Stimulated activated CD8-positive, alpha-beta memory T cell treated with anti-CD3 and anti-CD28 coated beads, Interleukin-15, amount 100 ng/mL, for 24 hours (primary cell): ENCODE measurements at places on chromosomes 2 and 18.

GRCh38 chr2:231644426-231644825 lies 51.8 kb downstream of the TEX44 start:
- no peak for DNase-seq

DNA sequence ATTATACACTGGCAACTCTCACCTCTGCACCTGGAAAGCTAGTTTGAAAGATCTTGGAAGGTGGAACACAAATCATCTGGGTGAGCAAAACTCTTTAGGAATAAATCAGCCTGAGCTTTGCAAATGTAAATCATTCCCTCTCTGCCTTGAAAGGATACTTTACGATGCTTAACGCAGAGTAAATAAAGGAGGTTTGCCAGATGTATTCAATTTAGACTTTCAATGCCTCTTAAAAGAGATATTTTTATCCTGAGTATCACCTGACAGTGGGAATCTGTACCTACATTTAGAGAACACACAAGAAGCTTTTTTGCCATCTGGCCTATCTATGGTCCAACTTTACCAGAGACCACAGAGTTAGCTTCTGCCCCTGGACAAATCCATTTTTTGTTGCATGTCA lies 983.2 kb upstream of the CDH2 start:
- DNase-seq, result no peak

GRCh38 chr2:152441961-152442360 lies 107.0 kb downstream of the FMNL2 start:
- DNase-seq, result no peak

DNA sequence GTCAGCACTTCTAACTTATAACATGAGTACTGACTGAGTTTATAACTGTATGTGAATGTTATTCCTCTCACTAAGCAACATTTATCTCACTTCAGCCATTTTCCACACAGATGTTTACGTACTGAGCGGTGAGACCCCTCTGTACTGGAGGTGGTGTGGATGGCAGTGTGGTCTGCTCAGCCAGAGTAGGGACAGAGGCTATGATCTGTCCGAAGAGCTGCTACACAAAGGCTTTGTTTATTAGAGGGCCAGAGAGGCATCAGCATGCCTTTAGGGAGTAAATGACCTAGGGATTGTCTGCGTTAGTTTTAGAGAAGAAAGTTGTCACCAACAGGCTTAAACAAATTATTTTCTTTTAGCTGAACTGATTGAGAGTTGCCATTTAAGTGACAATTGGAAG lies 23.2 kb upstream of the TACR1 start:
- DNase-seq, result no peak

GRCh38 chr2:203857656-203858055 lies 9.9 kb upstream of the CTLA4 start:
- no peak for DNase-seq

GRCh38 chr18:11163665-11164064 lies 14.3 kb upstream of the PIEZO2 start:
- DNase-seq, result no peak

GRCh38 chr2:64145714-64146113 lies 1.5 kb upstream of the PELI1 start:
- DNase-seq, result no peak

GRCh38 chr2:216534809-216535208 lies 36.2 kb downstream of the RPL37A start:
- DNase-seq, result no peak

DNA sequence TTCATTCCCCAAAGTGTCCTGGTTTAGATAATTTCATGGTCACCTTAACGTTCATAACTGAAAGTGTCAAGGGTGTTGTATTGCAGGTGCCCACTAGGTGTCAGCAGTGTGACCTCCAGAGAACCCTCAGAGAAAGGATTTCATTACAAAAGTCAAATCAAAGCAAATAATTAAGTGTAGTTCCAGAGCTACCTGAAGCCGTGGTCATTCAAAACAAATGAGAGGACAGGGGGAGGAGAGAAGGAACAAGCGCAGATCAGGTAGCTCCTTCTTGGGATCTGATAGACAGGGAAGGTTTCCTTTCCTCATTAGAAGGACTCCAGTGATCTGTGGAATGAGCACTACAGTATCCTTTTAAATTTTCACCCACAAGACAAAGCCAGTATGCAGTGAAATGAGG lies at the start of gene SLC9A4:
SLC9A4 (plus strand) TSS at position 207 of the 400 bp plus-strand sequence. CDS start 534 bp downstream, outside the sequence.
- DNase-seq, result no peak

DNA sequence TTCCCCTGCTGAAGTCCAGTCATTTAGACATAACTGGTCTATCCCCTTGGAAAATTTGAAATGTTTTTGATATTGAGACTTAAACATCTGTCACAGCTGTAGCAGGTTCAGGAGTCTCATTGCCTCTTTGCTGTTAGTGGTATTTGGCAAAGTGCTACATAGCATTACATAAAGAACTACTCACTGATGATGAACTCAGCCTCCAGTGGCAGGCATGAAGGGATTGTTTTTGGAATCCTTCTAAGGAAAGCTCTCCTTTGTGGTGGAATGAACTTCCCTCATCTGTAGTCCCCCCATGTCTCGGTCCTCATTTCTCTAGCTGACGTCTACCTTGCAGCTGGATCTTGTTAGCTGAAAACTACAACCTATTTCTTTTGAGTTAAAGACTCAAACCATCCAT lies 111.6 kb downstream of the TACR1 start:
- no peak for DNase-seq

DNA sequence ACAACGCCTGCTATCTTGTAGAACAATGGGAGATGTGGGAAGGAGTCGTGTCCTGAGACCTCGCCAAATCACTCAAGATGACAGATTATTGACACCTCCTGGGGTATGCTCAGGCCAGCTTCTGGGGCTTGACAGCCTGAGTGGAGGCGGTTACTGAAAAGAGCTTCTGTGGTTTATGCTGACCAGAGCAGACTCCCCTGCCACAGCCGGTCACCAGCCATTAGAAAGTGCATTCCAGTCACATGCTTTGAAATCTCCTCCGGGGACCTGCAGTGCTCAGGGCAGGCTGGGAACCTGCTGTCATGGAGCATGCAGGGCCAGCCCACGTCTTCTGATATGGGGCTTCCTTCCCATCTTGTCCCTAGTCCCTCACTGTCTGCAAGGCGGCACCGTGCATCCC lies 215.9 kb downstream of the SEPTIN10 start:
- DNase-seq, result no peak

GRCh38 chr2:48566592-48567310 lies 36.8 kb downstream of the STON1 start:
- no peak for DNase-seq

DNA sequence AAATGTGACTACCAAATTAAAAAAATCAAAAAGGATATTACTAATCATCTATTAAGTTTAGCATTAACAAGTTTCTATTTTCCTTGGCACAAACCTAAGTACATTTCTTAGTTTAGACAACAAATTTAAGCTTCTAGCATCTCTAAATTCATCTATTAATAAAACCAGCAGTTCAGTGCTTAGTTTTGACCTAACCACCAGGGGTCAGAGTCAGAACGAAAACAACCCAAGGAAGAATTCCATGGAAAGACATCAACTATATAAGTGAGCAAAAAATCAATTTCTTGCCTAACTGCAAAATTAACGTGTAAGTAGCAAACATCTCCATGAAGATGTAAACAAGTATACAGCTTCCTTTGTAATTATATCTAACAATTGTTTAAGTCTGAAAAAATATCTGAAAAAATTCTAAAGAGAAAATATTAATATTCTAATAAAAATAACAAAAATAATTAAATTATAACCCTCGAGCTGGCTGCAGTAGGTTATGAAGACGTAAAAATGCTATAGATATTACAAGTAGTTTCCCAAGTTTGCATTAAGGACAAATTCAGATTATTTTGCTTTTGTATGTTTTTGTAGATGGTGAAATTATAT lies 83.7 kb downstream of the CERKL start:
- no peak for DNase-seq

DNA sequence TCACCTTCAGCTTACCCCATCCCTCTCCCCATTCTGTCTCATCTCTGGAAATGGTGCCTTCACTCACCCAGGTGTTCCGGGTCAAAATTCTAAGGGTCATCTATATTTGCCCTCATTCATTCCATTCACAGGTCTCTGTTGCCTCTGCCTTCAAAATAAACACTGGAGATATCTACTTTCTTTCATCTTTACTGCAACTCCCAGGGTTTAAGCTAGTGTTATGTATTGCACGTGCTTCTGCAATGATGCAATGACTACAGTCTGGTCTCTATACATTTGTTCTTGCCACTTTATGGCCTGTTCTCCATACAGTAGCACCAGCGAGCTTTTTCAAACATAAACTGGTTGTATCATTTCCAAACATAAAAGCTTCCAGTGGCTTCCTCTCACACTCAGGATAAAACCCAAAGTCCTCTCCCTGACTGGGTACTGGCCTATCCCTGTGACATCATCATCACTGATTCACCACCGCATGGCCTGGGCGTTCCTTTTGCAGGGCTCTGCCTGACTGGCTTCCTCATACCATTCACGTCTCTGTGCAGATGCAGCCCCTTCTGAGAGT lies 14.3 kb downstream of the DSG2 start:
- DNase-seq, result no peak

- DNase-seq, result no peak
Observed at GRCh38 chr18:62377131-62377807, 52.2 kb downstream of the TNFRSF11A start.

DNA sequence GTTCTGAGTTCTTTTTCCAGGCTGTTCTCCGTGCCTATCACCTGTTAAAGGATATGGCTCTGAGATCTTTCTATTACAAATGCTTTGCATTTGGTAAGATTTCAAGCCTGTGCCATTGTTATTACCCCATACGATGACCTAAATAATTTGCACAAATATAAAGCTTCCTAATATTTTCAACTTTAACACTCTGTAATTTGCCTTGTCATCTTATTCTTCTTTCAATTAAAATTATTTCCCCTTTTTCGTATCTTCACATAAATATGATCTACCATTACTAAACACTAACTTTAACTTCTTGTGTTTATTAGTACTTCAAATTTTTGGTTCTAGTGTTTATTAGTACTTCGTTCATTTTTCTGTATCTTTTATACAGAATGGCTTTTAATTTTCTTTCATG lies 3.2 kb upstream of the MSL3B start:
- no peak for DNase-seq

GRCh38 chr18:74522635-74523548 lies 11.4 kb upstream of the CNDP1 start:
- DNase-seq, result no peak

DNA sequence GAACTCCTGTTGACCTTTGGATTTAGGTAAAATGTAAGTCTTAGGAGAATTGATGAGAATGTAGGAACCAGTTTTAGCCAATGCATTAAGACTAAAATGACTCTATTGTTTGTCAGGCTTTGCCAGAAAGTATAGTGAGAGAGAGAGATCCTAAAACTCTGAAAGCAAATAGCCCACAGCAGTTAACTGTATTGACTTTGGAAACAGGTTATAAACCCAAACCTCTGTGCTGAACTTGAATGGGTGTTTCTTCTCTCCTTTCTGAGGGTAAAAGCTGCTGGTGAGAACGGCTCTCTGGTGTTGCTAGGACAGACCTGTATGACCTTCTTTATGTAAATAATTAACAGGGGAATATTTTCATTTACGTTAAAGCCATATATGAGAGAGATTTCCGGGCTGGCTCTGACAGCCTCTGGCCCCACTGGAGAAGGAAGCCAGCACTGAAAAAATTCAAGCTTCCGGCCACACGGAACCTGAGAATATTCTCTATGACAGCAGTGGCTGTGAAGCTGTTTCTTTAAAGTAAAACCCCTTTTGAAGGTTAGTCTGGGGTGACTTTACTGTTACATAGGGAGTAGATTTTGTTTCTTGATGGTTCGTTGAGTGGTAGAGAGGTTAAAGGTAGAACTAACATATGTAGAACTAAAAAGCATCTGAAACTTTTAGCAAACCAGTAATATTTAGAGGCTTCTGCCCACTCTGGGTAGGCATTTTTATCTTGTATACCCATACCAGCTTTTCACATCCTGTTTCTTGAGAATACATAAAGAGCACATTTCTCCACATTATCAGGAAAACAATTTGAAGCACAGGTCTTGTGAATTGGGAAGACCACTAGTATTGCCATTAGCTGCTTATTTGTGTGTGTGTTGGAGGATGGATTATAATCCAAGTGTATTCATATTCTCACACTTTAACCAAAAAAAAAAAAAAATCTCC lies 123.8 kb downstream of the SPTBN1 start:
- DNase-seq, result no peak

- DNase-seq, result no peak
Observed at GRCh38 chr2:180677930-180678624, 302.3 kb upstream of the UBE2E3 start.

DNA sequence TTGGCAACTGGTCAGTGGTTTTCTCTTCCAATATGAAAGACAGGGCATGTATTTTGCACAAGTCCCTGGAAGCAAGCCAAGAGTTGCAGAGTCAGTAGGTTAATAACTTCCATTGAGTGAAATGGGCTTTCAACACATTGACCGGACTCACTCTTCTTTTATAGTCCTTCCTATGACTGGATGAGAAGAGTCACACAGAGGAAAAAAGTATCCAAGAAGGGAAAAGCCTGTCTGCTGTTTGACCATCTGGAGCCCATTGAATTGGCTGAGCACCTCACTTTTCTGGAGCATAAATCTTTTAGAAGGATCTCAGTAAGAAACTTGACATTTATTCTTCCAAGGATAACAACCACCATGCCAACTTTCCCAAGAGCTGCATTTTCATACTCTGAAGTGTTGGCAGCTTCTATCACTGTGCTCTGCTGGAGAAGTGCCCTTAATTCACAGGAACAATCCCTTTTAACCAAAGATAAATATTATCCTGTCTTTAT lies 45.4 kb downstream of the RASGRP3 start:
- no peak for DNase-seq

- DNase-seq, result no peak
Observed at GRCh38 chr18:39486268-39486667, 1920.7 kb upstream of the CELF4 start.

DNA sequence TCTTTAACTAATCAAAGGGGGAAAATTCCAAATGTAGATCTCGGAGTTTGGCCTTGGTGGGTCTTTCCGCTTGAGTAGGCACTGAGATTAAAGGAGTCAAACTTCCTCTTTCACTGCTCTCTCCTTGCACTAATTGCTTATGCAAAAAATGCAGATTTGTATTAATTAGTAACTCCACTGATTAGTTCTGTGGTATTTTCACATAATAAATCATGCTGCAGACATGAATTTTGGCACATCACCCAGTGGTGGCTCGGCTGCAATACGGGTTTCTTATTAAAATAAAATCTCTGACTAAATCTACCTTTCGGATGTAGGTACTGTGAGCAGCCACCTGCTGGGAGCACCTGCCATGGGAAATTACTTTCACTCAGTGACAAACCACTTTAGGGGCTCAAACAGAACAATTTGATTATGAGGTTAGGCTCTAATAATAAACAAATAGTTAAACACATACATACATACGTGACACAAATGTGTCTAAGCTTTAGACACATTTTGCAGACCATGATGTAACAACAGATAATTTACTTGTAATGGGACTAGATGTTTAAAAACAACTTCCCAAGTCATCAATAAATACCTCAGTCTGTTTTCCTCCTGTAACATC lies 6.4 kb upstream of the NEUROD1 start:
- no peak for DNase-seq

- no peak for DNase-seq
Observed at GRCh38 chr2:238696786-238697185, 151.1 kb upstream of the TWIST2 start.
